ENCODE measurements at places on chromosomes 5 and 9.
A peak's percentile ranks its signal among the peaks of the same experiment; 100 is the strongest.

DNA sequence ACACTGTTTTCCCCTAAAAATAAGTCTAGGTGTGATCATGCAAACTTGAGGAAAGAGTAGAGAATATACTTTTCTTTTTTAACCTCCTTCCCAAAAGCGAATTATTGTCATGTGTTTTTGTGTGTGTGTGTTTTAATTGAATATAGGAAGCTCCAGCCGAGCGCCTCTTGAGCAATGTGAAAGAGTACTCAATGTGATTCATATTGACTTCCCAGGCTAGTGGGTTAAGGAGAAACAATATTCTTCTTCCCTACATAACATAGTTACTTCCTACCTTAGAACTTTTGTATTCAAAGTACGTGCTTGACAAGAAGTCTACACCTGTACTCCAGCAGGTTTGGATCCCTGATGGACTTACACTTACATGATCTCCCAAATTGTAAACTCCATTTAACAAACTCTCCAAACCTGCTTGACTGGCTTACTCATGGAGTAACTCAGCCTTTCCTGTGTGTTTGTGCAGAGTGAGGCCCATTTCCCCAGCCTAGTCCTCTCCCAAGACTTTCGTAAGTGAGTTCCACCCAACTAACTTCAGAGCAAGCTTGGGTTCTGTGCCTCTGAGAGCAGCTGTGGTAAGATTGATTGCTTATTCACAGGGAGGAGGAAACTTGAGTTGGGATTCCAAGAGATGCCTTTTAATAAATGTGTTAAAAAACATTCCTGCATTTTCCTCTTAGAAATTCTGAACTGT, 9.3 kb downstream of the SLC28A3 start:
- DNase-seq = no peak

- no peak for DNase-seq
These were observed 13.3 kb downstream of the BTNL3 start for GRCh38 chr5:181001947-181002346.

DNA sequence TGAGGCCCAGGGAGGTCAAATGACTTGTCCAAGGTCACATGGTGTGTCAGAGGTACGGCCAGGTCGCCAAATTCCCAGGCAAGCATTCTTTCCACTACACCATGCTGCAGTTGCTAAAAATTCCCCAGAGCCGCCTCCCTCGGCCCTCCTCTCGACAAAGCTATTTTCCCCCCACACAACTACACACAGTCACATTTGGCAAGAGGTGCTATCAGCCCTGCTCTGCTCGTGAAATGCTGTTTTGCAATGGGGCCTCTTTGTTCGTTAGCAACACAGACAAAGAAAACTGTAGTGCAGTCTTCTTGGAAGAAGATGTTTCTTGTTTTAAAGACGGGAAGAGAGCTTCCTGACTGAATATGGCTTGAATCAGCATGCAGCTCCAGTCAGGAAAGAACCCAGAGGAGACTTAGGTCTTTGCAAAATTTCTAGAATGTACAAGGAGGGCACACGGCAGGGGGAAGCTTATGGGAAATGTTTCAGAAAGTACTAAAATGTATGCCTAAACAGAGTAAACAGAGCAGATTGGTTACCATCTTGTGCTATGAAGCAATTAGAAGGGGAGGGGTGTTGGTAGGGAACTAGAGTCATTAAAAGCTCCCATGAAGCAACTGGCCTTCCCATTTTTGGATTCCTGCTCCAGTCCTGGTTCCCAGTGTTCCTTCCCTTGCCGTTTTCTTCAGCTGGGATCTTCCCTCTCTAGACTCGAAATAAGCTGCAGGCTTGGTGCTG, 14.2 kb downstream of the SLIT3 start:
- DNase-seq = no peak

- DNase-seq = no peak
These were observed 12.3 kb upstream of the KCNIP1 start for GRCh38 chr5:170491479-170491878.

GRCh38 chr5:170360709-170361108, 28.5 kb downstream of the KCNMB1 start:
- DNase-seq = no peak

- DNase-seq = no peak
These were observed 665.0 kb downstream of the NR2F1-AS1 start for GRCh38 chr5:92916036-92916435.

DNA sequence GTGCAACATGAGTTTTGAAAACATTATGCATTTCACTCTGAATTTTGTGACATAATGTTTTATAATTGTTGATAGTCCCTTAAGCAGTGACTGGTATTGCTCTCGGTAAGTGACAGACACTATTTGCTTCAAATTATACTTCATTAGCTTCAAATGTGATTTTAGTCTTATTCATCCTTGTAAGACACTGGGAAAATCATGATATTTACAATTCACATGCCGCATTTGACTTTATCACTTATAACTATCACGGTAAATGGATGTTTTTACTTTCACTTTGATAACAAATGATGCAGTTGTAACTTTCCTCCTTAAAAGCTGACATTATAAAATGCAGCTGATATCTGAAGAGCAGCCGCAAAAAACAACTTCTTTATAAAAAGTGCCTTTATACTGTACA, 44.1 kb upstream of the ITGA2 start:
- DNase-seq = no peak

- no peak for DNase-seq
These were observed 70.4 kb upstream of the C5orf63 start for GRCh38 chr5:127143722-127144121.

DNA sequence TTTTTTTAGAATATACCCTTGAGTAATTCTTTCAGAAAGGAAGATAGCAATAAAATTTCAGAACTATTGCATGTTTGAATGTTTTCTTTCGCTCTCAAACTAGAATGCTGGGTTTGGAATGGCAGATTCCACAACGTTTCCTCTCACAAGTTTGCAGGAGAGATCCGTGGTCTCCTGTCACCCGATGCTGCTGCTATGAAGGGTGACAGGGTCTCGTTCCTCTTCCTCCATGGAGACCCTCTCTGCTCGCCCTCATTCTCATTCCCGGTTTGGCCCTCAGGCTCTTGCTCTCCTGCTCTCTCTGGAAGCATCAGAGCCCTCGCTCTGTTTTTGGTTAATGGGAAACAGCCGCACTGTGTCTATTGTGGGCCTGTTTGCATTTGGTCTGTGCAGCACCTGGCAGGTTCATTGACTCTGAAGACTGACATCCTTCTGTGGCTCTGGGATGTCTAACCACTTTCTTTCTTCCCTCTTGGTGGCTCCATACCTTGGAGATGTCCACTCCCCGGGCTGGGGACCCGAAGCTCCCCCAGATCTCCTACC, 12.6 kb upstream of the FAM163B start:
- no peak for DNase-seq

DNA sequence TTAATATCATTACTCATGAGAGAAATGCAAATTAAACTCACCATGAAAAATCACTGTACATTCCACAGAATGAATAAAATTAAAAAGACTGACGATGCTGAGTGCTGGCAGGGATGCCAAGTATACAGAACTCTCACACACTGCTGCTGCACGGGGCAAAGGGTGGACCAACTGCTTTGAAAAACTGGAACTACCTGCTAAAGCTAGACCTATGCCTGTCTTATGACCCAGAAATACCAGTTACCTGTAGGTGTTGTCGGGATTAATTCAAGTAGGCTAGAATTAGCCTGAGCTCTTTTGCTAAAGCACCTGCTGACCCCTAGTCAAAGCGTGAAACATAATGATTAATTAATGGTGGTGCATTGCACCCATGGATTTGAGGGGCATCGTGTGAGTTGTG, 36.5 kb upstream of the ANKRD18A start:
- DNase-seq = no peak

DNA sequence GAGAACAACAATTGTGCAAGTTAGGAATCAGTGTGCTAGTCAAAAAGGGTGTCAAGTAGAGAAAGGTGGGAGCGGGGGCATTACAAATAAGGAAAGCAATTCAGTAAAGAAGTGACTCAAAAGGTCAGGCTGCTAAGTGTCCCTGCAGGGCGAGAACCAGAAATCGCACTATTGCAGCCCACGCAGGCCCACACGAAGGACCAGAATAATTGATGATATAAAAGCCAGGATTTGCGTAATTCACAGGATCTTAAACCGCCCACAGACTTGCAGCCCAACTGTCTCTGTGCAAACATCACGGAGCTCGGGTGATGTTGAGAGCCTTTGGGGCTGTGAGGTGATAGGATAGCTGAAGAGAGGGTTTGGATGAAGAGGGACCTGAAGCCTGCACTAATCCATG, 349.0 kb downstream of the BRINP1 start:
- no peak for DNase-seq

DNA sequence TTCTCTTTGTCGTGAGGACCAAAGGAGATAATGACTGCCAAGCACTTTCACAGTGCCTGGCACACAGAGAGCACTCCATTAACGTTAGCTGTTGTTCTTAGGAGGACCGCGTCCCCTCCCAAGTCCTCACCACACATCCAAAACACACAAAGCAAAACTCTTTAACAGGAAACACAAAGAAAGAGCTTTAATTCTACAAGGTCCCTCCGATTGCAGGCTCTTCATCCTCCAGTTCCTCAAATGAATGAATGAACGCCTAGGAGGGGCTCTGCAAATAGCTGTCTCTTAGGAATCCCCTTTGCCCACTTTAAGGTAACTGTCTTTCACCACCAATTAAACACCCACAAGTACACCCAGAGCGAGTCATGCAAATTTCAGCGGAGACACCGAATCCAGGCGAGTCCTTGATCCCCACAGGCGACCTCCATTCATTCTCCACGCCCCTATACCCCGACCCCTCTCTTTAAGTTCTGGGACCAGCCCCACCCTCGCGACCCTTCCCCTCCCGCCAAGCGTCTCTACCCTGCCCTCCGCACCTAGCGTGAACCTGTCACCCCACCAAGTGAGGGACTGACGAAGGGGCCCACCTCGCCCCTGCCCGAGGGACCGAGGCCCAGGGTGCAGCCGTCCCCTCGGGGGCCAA, 644 bp downstream of the TSC1 start:
- no peak for DNase-seq

GRCh38 chr5:148237785-148238417, 424 bp upstream of the MARCOL start:
- no peak for DNase-seq

GRCh38 chr5:138626333-138626944, 51.2 kb upstream of the HSPA9 start:
- no peak for DNase-seq

DNA sequence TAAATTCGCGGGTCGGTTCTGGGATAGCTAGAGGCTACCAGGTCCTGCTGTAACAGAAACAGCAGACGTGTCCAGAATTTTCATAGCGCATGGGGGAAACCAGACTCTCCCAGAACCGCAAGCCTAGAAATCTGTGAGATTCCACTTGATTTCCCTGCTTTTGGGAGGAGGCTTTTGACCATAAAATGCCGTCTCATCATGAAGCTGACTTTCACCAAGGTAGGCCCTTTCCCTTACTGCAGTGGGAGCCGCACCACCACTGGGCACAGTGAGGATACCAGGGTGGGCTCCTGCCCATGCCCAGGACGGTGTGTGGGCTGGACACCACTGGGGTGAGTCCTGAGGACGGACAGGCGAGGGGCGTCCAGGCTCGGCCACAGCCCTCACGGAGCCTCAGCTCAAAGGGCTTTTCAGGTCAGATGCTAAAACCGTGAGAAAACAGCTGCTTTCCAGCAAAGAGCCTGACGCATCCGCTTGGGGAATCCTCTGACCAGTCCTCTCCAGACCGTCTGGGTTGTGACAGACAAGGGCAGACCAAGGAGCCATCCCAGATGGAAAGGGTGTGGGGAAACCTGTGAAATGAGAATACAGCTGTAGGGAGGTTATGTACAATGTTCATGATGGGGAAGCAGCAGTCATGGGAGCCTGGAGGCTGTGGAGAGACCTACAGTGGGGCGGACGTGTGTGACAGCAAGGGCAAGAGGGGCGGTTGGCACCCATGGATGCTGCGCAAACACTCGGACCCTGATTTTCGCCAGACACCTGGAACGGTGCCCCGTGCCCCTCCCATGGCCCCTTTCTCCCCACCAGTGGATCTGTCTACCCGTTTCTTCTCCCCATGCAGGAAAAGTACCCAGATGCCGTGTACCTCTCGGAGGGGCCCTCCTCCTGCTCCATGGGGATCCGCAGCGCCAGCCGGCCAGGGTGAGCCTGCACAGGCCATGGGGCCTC, 59.2 kb downstream of the IPPK start:
- no peak for DNase-seq

DNA sequence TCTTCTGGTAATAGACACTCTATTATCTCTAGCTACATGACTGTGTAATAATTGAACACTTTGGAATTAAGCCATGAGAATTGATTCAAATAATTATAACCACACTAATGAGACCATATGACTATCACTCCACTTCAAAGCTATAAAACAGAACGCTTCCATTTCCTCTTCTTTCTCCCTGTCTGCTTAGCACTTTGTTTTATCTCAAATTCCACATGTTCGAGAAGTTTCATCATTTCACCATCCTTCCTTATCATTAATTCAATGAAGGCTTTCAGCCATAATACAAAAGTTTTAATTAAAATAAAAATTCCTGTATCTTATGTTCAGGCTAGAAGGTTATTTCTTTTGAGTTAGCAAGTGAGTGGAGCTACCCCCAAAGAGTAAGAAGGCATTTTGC, 7.4 kb upstream of the DCTN4 start:
- no peak for DNase-seq

GRCh38 chr5:172878933-172879752, 45.1 kb downstream of the ERGIC1 start:
- peak; percentile 34 for DNase-seq

- no peak for DNase-seq
These were observed 106.0 kb downstream of the CD180 start for GRCh38 chr5:67090593-67090992.

- DNase-seq = no peak
These were observed 140.5 kb upstream of the TUT7 start for GRCh38 chr9:86494644-86495111.

GRCh38 chr5:143717400-143717799, 94.6 kb upstream of the HMHB1 start:
- DNase-seq = no peak
